ENCODE measurements at places on chromosomes 2 and 18. TPM values are rescaled to one million over a fixed set of nuclear protein-coding genes. Genes with fewer than 3 reads are reported as not detected.
A peak's percentile ranks its signal among the peaks of the same experiment; 100 is the strongest.

The UBXN2A gene
- total RNA-seq = 12.2 TPM

The C1QL2 gene
- total RNA-seq = not detected

- no peak overlapping the region for H3K27ac ChIP-seq
- H3K27me3 ChIP-seq = peaks cover 1% of the 10 kb centered on the region
- no peak overlapping the region for H3K4me3 ChIP-seq
- DNase-seq = no peak
Measured at GRCh38 chr2:221042926-221043325, 529.2 kb downstream of the EPHA4 start.

- no peak overlapping the region for H3K27ac ChIP-seq
- H3K4me1 ChIP-seq = no peaks in the 10 kb centered on the region
Measured at GRCh38 chr2:71894261-71894660, 253.4 kb downstream of the CYP26B1 start.

The SPDYA gene
- total RNA-seq = 1.1 TPM

GRCh38 chr2:217286833-217287232, 427.0 kb upstream of the TNP1 start:
- H3K4me1 ChIP-seq = no peaks in the 10 kb centered on the region

The PAIP2B gene
- 2.2 TPM for total RNA-seq

DNA sequence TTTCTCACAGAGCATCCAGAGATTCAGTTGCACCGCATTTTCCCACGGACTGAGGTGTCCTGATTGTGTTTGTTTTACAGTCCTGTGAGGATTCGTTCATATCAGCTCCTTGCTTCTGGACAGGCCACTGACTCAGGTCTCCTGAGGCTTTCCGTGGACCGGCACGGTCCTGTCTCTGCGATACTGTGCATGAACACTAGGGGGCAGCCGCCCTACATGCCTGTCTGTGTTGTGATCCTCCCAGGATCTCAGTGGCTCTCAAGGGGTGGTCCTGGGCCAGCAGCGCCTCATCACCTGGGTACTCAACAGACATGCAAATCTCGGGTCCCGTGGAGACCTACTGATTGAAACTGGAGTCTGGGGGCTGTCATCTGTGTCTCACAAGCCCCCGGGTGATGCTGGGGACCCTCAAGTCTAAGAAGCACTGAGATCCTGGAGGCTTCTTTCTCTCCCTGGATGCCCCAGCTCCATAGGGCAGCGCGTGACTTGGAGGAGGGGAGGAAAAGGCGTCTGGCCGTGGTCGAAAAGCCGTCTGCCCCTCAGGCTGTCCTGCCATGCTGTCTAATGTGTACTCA, 28.9 kb downstream of the IL1R2 start:
- peaks cover 29% of the 10 kb centered on the region for H3K36me3 ChIP-seq
- no peak overlapping the region for H3K4me3 ChIP-seq
- peaks cover 70% of the 10 kb centered on the region for H3K4me1 ChIP-seq
- DNase-seq = peak; percentile 91
- H3K27ac ChIP-seq = peak overlapping the region; percentile 66

GRCh38 chr18:45251236-45251635, 364.0 kb upstream of the SLC14A2 start:
- H3K27ac ChIP-seq = no peak overlapping the region
- peaks cover 6% of the 10 kb centered on the region for H3K27me3 ChIP-seq
- no peak overlapping the region for H3K4me3 ChIP-seq
- no peak for DNase-seq

- H3K27me3 ChIP-seq = peaks cover 11% of the 10 kb centered on the region
- H3K27ac ChIP-seq = no peak overlapping the region
- no peak overlapping the region for H3K4me3 ChIP-seq
- no peak for DNase-seq
- no peaks in the 10 kb centered on the region for H3K36me3 ChIP-seq
- H3K4me1 ChIP-seq = no peaks in the 10 kb centered on the region
Measured at GRCh38 chr2:38163006-38163405, 87.1 kb upstream of the CYP1B1 start.

GRCh38 chr2:24886691-24887304, 33.2 kb downstream of the ADCY3 start:
- no peak overlapping the region for H3K27ac ChIP-seq
- peaks cover 11% of the 10 kb centered on the region for H3K36me3 ChIP-seq
- H3K27me3 ChIP-seq = no peaks in the 10 kb centered on the region

The KCNK3 gene
- total RNA-seq = not detected

The FKBP7 gene
- 2.9 TPM for total RNA-seq

The B3GNT2 gene
- 26.6 TPM for total RNA-seq

DNA sequence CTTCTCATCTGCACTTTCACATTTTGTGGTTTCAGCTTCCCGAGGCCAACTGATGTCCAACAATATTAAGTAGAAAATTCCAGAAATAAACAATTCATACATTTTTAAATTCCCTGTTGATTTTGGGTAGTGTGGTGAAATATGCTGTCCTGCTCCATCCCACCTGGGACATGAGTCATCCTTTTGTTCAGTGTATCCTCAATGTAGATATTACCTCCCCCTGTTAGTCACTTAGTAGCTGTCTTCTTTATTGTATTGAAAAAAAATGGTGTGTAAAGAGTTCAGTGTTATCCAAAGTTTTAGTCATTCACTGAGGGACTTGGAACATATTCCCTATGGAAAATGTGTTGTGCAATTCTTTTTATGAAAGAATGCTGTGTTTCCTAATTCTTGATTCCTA, 348.1 kb downstream of the SOCS6 start:
- no peak for DNase-seq
- no peaks in the 10 kb centered on the region for H3K27me3 ChIP-seq
- H3K4me1 ChIP-seq = no peaks in the 10 kb centered on the region

DNA sequence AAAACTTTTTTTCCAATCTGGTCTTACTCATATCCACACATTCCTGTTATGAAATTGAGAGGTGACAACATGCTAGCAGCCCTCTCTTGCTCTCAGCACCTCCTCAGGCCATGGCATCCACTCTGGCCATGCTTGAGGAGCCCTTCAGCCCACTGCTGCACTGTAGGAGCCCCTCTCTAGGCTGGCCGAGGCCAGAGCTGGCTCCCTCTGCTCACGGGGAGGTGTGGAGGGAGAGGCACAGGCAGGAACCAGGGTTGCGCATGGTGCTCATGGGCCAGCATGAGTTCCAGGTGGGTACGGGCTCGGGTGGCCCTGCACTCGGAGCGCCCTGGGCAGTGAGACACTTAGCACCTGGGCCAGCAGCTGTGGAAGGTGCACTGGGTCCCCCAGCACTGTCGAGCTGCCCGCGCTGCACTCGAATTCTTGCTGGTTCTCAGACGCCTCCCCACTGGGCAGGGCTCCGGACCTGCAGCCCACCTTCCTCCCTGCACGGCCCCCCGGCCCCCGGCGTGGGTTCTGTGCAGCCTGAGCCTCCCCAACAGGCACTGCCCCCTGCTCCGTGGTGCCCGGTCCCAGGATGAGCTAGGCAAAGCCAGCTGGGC, 1669.6 kb upstream of the CELF4 start:
- H3K36me3 ChIP-seq = no peaks in the 10 kb centered on the region
- H3K4me1 ChIP-seq = no peaks in the 10 kb centered on the region
- H3K27me3 ChIP-seq = no peaks in the 10 kb centered on the region

DNA sequence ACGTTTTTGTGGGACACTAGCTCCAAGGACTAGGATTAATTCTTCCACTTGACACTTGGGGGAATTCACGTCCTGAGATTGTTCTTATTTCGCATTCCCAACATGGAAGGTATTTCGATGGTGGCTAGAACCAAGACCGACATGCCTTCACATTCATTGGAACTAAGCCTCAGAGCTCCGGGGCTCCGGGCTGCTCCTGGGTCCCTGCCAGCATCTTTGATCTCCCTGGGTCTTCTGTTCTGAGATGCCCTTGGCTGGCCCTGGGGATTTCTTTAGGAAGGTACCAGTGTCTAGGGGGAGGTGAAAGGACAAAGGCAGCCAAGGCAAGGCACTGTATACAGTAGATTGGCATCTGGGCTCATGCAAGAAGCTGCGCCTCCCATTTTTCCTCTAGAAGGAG, 76.8 kb downstream of the DYSF start:
- peaks cover 2% of the 10 kb centered on the region for H3K4me1 ChIP-seq
- H3K36me3 ChIP-seq = no peaks in the 10 kb centered on the region
- peaks cover 29% of the 10 kb centered on the region for H3K27me3 ChIP-seq
- no peak overlapping the region for H3K4me3 ChIP-seq

DNA sequence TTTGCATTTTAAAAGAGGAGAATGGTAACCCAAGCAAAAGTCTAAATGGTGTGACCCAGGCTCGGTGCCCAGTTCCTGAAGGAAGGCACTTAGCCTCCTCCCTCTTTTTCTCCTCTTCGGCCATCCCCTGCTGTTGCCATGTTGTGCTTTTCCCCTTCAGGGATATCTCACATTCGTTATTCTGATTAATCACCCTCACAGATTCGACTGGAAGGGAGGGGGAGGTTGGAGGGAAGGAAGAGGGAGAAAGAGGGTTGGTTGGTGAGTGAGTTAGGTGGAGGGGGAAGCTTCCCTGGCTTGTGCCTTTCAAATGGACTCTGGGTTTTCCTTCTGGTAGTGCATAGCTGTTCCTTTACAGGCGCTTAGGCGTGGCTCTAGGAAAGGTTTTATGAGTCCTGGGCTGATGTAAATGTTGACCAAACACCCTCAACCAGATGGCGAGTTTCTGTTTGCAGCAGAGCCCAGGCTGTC, 39.0 kb upstream of the LYPD6B start:
- peaks cover 8% of the 10 kb centered on the region for H3K4me1 ChIP-seq
- DNase-seq = no peak
- H3K36me3 ChIP-seq = peaks cover 26% of the 10 kb centered on the region

- no peak for DNase-seq
- H3K36me3 ChIP-seq = no peaks in the 10 kb centered on the region
- H3K4me3 ChIP-seq = no peak overlapping the region
- H3K27ac ChIP-seq = no peak overlapping the region
- no peaks in the 10 kb centered on the region for H3K4me1 ChIP-seq
Measured at GRCh38 chr2:136874258-136874657, 108.9 kb downstream of the THSD7B start.

- no peak overlapping the region for H3K4me3 ChIP-seq
- no peaks in the 10 kb centered on the region for H3K27me3 ChIP-seq
- no peak for DNase-seq
Measured at GRCh38 chr2:145018502-145018901, 498.6 kb upstream of the ZEB2 start.

GRCh38 chr2:221372159-221372884, 199.8 kb downstream of the EPHA4 start:
- H3K4me1 ChIP-seq = no peaks in the 10 kb centered on the region
- H3K4me3 ChIP-seq = no peak overlapping the region
- no peak for DNase-seq

- H3K36me3 ChIP-seq = peaks cover 3% of the 10 kb centered on the region
- DNase-seq = no peak
Measured at GRCh38 chr2:109029490-109030201, 40.6 kb upstream of the EDAR start.

The PLA2R1 gene
- not detected for total RNA-seq

GRCh38 chr2:46187112-46187618, 110.0 kb upstream of the EPAS1 start:
- H3K36me3 ChIP-seq = no peaks in the 10 kb centered on the region
- peaks cover 13% of the 10 kb centered on the region for H3K4me1 ChIP-seq
- H3K4me3 ChIP-seq = no peak overlapping the region
- DNase-seq = peak; percentile 67
- peak overlapping the region; percentile 84 for H3K27ac ChIP-seq
- H3K27me3 ChIP-seq = no peaks in the 10 kb centered on the region

GRCh38 chr2:126627643-126628042, 28.3 kb upstream of the GYPC start:
- peaks cover 8% of the 10 kb centered on the region for H3K27me3 ChIP-seq
- no peaks in the 10 kb centered on the region for H3K4me1 ChIP-seq

The C2orf78 gene
- total RNA-seq = not detected

DNA sequence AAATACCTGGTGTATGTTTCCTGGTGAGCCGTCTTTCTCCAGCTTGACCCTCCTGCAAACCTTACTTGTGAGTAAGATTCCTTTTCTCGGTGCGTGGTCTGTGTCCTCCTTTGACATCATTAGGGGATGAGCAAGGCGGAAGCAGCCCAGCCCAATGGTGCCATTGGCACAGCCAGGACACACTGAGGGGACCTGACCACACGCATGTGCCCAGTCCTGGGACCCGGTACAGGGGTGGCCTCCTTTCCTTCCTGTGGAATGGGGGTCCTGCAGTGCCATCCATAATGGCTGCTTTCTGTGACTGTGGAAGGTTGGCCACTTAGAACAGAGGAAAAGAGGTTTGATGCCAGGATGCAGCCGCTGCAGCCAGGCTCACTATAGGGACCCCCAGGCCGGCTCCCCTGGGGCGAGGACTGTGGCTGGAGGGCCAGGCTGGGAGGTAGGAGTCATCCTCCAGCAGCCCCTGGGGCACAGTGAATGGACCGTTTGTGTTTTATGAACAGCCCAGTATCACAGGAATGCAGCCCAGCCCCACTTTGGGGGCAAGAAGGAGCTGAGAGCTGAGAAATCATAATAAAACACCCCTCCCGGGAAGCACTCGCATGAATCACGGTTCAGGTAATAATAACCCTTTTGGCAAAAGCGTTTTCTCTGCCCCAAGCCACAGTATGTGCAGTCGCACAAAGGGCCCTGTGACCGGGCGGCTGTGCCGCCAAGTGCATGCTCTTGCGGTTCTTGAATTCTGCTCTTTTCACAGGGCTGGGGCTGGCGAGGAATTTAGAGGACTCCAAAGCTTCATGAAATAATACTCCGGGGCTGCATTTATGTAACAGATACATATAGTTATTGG, 73.2 kb downstream of the ASB1 start:
- peak; percentile 1 for DNase-seq
- H3K27ac ChIP-seq = no peak overlapping the region
- no peaks in the 10 kb centered on the region for H3K36me3 ChIP-seq
- H3K4me3 ChIP-seq = no peak overlapping the region
- H3K27me3 ChIP-seq = no peaks in the 10 kb centered on the region

The ALK gene
- not detected for total RNA-seq

GRCh38 chr18:58105206-58105887, 61.3 kb downstream of the NEDD4L start:
- no peak overlapping the region for H3K4me3 ChIP-seq
- peaks cover 11% of the 10 kb centered on the region for H3K27me3 ChIP-seq
- H3K36me3 ChIP-seq = no peaks in the 10 kb centered on the region
- H3K4me1 ChIP-seq = peaks cover 3% of the 10 kb centered on the region
- H3K27ac ChIP-seq = no peak overlapping the region

DNA sequence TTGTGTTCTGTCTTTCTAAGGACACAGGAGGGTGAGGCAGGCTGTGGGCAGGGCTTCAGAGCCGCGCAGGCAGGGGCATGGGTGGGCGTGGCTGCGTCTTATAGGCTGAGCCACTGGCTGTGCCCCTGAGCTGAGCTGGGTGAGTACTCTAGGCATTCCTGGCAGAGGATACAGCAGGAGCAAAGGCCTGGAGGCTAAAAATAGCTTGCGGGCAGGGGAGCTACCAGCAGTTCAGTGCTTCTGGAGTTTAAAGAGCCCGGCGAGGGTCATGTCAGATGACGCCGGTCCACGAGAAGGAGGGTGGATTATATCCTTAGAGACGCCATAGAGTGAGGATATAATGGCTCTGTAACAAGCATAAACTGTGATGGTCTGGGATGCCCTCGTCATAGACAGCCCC, 31.5 kb upstream of the PDIA6 start:
- DNase-seq = no peak
- no peak overlapping the region for H3K4me3 ChIP-seq
- peaks cover 11% of the 10 kb centered on the region for H3K36me3 ChIP-seq
- H3K4me1 ChIP-seq = no peaks in the 10 kb centered on the region
- H3K27ac ChIP-seq = no peak overlapping the region

- H3K27ac ChIP-seq = no peak overlapping the region
- H3K27me3 ChIP-seq = peaks cover 9% of the 10 kb centered on the region
- no peak overlapping the region for H3K4me3 ChIP-seq
- H3K4me1 ChIP-seq = no peaks in the 10 kb centered on the region
Measured at GRCh38 chr2:233705911-233706506, 6.7 kb upstream of the UGT1A5 start.

GRCh38 chr2:122357998-122358397, 602.5 kb downstream of the TSN start:
- no peak overlapping the region for H3K27ac ChIP-seq

The KLHL14 gene
- total RNA-seq = not detected

All from activated CD4-positive, alpha-beta memory T cell treated with anti-CD3 and anti-CD28 coated beads for 36 hours (primary cell).